Non-pigmented ciliary epithelial cell (primary cell): ENCODE measurements at places on chromosomes 16 and 17.

- DNase-seq = no peak
Measured at GRCh38 chr16:15046692-15047376, 9.0 kb downstream of the NTAN1 start.

- no peak for DNase-seq
Measured at GRCh38 chr17:29019475-29020181, 13.8 kb upstream of the SEZ6 start.

DNA sequence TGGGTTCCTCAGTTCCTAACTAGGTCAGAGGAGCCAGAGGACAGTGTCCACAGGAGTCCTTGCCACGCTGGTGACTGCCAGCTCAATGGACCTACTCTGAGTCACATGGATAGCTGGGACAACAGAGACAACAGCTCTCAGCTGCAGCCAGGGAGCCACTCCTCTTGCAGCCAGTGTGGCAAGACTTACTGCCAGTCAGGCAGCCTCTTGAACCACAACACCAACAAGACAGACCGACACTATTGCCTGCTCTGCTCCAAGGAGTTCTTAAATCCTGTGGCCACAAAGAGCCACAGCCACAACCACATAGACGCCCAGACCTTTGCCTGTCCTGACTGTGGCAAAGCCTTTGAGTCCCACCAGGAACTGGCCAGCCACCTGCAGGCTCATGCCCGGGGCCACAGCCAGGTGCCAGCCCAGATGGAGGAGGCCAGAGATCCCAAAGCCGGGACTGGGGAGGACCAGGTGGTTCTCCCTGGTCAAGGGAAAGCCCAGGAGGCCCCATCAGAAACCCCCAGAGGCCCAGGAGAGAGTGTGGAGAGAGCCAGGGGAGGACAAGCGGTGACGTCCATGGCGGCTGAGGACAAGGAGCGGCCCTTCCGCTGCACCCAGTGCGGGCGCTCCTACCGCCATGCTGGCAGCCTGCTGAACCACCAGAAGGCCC, 6.7 kb downstream of the ZNF646 start:
- no peak for DNase-seq

DNA sequence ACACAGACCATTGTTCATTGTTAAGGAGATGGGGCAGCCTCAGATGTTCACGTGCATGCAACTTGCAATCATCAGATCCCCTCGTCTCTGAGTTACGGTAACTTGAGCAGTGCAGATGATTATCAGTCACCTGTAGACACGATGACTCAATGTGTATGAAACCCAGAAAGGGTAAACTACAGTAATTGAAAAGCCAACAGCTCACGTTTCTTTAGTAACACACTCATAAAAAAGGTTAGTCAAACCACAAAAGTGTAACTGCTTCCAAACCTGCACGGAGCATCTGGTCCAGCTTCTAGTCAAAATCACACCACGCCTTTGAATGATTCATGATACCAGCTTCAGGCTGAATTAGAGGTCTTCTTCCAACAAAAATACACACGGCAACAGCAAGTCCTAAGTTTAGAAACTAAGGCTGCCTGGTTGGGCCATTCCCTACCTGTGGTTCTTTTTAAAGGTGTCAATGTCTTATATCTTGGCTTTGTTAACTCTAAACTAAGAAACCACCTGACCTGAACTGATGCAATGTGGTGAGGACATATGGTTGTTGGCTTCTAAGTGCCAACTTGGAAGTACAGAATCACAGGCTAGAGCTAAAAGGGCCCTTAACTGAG, 32.3 kb downstream of the GRB7 start:
- no peak for DNase-seq

DNA sequence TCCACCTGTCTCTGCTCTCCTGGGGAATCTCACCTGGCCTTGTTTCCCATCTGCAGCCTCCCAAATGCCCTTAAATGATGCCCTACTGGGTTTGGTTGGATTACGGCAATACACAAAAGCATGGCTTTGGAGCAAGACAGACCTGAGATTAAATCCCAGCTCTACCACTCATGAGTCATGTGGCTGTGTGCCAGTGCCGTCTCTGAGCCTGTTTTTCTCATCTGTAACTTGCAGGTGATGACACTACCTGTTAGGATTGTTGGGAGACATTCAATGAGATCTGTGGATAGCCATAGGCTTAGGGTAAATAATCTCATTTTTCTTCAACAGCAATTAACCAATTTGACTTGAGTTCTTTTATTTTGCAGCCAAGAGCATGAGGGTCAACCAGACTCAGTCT, 240.3 kb downstream of the MAF start:
- DNase-seq = no peak

DNA sequence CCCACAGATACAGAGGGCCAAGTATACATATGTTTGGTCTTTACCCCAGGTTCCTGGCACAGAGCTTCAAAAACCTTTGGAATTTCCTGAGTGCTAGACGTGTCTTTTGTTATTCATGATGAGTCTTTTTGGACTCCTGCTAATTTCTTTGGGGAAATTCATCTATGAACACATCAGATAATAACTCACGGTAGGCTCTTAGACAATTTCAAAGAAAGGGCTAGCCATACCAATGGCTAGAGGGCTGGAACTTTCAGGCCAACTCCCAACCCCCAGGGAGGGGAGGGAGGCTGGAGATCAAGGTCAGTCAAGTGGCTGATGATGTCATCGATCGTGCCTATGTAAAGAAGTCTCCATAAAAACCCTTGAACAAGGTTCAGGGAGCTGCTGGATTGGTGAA, 101.9 kb downstream of the STX8 start:
- no peak for DNase-seq

DNA sequence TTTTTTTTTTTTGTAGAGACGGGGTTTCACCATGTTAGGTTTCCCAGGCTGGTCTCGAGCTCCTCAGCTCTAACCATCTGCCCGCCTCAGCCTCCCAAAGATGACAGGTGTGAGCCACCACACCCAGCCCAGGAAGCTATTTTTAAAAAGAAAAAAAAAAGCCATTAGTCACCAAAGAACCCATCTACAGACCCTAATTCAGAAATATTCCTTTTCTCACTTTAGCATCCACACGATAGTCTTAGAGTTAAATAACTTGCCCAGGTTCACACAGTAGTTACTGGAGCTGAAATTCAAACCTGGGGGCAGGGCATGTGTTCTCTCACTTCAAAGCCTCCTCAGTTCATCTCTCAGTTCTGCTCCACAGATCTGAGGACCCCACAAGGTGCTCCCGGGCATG, 70.3 kb upstream of the NOL11 start:
- no peak for DNase-seq

- no peak for DNase-seq
Measured at GRCh38 chr16:27597361-27597760, 47.4 kb downstream of the KATNIP start.

- DNase-seq = no peak
Measured at GRCh38 chr17:40464392-40464855, 21.2 kb downstream of the IGFBP4 start.

DNA sequence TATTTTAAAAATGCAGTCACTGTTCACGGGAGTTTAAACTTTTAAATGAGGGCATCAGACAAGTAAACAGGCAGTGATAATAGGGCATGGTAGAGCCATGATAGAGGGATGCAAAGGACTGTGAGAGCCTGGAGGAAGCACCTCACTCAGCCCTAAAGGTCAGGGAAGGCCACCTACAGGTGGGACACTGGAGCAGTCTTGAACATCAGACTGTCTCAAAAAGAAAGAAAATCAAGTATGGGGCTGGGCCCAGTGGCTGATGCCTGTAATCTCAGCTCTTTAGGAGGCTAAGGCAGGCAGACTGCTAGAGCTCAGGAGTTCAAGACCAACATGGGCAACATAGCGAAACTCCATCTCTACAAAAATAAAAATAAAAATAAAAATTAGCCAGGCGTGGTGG, 31.0 kb upstream of the DHRS7B start:
- no peak for DNase-seq

DNA sequence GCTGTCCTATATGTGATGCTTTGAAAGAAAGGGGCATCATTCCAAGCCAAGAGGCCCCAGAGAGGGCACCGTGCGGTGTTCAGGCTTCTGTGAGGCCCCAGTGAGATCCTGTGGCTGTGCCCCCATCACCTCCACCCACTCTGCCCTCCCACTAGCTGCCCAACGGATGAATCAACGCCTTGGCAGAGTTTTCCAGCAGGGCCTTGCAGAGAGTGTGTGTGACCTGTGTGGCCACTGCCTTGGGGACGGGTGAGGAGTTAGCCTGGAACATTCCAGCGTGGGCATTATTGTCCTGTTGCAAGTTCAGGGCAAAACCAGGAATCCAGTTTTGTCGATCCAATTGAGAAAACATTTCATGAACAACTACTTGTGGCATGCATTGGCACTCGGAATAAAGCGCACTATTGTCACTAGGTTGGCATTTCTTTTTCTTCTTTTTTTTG, 53.7 kb downstream of the SF3B3 start:
- no peak for DNase-seq

DNA sequence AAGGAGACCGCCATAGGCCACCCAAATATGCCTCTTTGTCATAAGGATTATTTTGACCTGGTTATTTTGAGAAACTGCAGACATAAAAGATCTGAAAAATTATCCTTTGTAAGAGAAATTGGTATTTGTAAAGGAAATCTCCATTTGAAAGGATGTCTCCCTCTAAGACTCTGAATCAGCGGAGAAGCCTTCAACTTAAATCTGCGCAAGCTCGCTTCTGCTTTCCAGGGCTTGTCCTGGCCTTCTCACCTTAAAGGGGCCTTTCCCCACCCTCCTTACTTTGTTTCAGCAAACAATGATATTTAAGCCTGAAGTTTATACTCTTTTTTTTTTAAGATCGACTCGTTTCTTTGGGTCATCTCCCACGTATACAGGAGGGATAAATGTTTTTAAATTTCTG, 34.5 kb downstream of the HSBP1 start:
- DNase-seq = no peak

DNA sequence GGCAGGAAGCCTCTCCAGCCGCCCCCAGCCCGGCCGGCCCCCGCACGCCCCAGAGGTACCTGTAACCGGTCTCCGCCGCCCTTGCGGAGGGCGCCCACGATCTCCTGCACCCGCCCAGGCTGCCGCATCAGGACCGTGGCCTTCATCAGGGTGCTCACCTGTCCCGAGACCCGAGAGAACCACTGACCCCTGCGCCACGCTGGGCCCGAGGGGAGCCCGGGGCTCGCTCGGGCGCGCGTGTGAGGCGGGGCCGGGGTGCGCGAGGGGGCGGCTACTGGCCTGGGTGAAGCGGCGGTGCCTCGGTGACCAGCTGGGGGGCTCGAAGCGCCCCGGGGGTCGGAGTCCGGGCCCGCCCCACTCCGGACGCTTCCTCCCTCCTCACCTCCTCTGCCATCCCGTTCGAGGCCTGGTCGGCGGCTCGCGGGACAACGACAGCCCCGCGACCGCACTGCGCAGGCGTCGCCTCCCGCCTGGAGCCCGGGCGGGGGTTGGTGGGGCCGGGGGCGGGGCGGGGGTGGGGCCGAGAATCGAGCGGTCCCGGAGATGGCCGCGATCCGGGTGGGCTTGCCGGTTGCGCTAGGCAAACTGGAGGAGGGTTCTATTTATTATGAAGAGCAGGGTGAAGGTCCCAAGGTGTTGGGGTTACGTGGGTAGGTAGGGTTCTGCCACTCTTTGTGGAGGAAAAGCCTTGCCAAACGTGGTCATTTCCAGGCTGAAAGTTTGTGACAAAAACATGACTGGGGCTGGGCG, at the start of gene NT5C3B:
NT5C3B (minus strand) TSS at position 433 of the 750 bp plus-strand sequence; CDS start at position 394, 39 bp downstream.
- DNase-seq = no peak

GRCh38 chr17:63382826-63383225, 63.3 kb downstream of the CYB561 start:
- no peak for DNase-seq

GRCh38 chr17:40265337-40265736, 22.3 kb upstream of the CDC6 start:
- DNase-seq = no peak

- no peak for DNase-seq
Measured at GRCh38 chr17:74782571-74782970, 6.4 kb upstream of the NAT9 start.

GRCh38 chr17:46011711-46012505, 12.9 kb downstream of the STH start:
- DNase-seq = no peak

- no peak for DNase-seq
Measured at GRCh38 chr16:49365711-49366509, 7.7 kb upstream of the C16orf78 start.
